BE2C (cell line): ENCODE measurements at places on chromosomes 3 and 15.

GRCh38 chr15:93210995-93211394 is 122.0 kb upstream of the RGMA start:
- no peak for DNase-seq

DNA sequence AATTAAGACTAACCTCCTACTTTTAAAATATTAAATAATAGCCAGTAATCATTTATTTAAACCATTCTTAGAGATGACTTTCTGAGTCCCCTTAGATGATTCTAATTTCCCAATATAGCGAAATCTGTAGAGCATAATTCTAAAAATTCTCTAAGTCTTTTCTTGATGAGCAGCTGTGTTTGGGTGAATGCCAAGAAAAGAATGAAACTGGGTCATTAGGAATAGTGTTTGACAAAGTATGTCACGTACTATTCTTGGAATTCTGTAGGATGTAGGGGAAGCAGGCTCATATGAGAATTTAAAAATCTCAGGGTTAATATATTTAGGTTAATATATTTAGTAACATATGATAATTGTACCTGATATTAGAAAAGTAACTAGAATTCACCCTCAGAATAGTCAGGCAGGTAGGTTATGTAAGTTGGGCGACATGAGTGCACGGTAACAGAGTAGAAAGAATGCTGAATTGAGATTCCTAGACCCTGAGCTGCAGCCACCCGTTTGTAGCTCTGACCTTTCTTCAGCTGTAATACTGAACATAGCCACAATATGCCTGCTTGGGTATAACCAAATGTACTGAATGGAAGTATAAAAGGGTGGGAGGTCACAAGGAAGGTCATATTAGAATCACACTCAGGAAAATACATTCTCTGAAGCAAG is 524.3 kb downstream of the UNC13C start:
- no peak for DNase-seq

- no peak for DNase-seq
Measured at GRCh38 chr15:81825136-81825535, 220.7 kb downstream of the MEX3B start.

DNA sequence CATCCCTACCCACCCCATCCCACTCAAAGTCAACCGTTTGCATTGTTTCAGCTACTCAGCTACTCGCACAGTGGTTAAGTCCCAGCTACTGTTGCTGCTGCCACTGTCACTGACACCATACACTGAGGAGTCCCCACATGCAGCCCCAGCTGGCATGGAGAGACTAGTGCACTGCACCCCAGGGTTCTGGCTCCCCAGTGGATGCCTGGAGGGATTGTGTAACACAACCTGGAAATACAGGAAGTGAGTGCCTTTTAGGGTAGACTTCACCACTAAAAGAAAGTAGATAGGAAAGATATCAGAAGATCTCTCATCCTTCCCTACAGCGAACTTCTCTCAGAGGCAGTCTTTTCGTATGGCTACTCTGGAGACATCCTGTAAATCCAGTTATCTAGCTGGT is 169.2 kb upstream of the STRIT1 start:
- no peak for DNase-seq

DNA sequence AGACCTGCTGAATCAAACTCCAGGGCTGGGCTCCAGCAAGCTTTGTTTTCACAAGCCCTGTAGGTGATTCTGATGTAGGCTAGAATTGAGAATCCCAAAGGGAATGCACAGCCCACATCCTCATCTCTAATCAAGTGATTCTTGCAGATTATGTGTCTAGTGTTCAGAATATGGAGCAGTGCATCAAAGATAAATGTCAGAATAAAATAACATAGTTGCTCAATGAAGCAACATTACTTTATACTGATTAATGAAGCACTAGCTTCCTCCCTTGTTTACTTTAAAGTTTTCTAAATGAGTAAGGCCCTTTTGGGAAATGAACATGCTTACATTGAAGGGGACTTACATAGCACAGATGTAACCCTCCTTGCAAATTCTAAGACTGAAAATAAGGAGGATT is 39.2 kb downstream of the NUP210 start:
- no peak for DNase-seq

DNA sequence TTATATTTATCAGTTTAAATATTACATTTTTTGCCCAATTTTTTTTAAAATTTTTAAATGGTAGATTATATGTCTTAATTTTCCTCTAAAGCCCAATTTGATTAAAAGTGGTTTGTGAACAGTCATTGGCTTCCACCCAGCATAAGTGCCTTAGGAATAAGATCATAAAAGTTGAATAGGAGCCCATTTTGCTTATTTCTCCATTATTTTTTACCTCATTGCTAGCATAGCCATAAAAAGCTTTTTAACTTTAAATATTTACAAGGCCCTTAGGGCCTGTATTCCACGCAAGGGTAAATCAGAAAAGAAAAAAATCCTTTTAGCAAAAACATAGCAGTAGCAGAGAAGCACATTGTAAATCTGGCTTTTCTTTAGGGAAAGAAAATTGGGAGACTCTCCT is 9.0 kb downstream of the TTC14 start:
- no peak for DNase-seq

DNA sequence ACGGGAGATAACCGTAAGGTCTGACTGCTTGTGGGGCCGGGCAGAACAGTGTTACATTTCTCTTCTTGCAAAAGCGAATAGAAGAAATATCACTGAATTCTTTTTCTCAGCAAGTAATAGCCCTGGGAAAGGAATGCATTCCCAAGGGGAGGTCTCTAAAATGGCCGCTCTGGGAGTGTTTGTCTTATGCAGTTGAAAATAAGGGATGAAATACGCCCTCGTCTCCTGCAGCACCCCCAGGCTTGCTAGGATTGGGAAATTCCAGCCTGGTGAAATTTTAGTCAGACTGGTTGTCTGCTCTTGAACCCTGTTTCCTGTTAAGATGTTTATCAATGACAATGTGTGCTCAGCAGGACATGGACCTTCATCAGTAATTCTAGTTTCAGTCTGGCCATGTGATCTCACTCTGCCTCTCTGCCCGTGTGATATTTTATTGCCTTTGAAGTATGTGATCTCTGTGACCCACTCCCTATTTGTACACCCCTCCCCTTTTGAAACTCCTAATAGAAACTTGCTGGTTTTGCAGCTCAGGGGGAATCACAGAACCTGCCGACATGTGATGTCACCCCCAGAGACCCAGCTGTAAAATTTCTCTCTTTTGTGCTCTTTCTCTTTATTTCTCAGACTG is 715.6 kb downstream of the ROBO1 start:
- DNase-seq = peak; percentile 15

DNA sequence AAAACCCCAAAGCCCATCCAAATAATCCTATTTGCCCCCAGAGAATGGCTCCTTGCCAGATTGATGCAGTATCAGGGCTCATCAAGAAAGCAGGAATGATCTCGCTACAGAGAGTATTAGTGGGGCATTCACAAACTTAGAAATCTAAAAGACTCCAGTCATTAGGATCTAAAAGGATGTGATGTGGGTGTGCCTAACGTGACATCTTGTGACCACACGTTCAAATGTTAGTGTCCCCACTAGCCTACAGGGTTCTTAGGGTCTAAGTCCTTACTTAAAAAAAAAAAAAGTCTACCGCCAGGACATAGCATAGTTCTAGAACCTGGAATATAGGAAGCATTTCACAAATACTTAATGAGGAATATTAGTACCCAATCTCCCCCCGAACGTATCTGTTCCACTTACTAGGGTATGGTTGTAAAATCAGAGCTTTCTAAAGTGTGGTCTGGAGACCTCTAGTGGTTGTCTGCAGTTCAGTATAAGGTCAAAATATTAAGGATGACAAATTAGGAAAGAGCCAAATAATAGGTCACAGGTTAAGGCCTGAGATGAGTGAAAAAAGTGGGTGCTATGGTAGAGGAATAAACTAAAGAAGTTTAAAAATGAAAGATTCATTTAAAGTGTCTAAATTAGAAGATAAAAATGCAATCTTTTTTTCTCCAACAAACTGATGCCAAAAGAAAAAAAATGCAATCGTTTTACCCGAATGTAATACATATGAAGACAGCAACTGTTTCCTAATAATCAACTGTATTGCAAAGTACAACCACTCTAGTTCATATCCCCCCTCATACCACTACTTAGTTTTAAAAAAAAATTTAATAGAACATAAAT is 4.2 kb upstream of the CHRM5 start:
- DNase-seq = peak; percentile 18

GRCh38 chr15:97386940-97387339 is 573.6 kb upstream of the ARRDC4 start:
- no peak for DNase-seq

- no peak for DNase-seq
Measured at GRCh38 chr3:122615303-122615702, 37.9 kb downstream of the PARP15 start.
